ENCODE measurements at places on chromosomes 7 and 10.

- no peak for DNase-seq
These were observed 90.7 kb downstream of the COL13A1 start for GRCh38 chr10:69892406-69892805.

GRCh38 chr10:59242991-59243390, 66.5 kb downstream of the PHYHIPL start:
- no peak for DNase-seq

DNA sequence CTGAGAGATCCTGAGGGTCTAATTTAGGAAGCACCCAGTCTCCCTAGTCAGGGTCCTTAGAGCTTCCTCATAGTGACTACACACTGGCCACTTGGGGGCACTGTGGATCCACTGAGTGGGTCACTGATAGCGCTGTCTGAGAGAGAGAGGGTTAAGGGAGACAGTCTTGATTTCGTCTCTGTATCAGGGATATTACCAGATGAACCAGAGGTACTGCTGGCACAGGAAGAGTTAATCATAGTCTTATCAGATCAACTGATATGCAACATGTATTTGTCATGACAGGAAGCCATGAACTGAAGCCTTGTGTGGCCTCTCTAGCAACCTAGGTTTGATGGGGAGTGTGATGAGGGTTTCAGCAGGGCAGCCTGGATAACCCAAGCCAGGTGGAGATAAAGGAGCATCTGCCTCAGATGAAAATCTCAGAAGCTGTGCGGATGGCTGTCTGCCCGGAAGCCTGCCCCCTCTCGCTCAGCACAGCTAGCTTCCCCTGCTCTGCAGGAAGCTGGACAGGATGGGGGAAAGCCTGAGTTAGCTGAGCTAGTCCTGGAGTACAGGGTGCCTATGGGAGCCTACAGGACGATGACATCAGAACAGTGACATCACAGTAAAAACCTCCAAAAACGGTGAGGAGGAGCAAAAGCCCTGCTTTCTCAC, 214.0 kb upstream of the PRSS1 start:
- peak; percentile 70 for DNase-seq

DNA sequence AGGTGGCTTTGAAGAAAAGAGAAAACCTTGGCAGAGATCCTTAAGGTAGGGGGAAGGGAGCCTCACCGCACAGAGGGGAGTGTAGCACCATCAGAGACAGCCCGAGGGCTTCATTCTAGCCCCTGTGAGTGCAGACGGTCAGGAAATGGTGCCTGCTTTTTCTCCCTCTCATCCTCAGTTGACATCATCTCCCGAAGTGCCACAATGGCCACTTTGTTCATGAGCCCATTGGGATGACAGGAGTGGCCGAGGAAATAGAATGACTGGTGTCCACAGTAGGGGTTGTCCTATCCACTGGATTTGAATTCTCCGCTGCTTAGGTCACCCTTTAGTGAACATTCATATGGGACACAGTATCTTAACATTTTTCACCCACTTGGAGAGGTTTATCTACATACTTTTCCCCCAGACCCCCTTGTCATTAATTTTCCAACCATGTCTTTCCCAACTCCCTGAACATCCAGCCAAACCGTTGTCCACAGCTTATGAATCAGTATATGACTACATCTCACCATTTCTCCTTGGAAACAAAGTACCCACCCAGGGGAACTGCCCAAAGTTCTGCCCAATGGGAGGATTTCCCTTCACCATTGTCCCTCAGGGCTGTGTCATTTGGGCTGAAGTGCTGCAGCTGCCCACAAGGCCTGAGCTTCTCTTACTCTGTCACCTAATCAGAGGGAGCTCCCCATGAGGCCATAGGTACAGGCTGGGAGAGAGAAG, 108.8 kb downstream of the ADCY1 start:
- DNase-seq: no peak

GRCh38 chr10:11197878-11198277, 180.2 kb downstream of the CELF2 start:
- DNase-seq: no peak

GRCh38 chr10:132646443-132647097, 109.0 kb downstream of the INPP5A start:
- DNase-seq: no peak

GRCh38 chr7:112481121-112481736, 438 bp downstream of the LSMEM1 start:
- no peak for DNase-seq

DNA sequence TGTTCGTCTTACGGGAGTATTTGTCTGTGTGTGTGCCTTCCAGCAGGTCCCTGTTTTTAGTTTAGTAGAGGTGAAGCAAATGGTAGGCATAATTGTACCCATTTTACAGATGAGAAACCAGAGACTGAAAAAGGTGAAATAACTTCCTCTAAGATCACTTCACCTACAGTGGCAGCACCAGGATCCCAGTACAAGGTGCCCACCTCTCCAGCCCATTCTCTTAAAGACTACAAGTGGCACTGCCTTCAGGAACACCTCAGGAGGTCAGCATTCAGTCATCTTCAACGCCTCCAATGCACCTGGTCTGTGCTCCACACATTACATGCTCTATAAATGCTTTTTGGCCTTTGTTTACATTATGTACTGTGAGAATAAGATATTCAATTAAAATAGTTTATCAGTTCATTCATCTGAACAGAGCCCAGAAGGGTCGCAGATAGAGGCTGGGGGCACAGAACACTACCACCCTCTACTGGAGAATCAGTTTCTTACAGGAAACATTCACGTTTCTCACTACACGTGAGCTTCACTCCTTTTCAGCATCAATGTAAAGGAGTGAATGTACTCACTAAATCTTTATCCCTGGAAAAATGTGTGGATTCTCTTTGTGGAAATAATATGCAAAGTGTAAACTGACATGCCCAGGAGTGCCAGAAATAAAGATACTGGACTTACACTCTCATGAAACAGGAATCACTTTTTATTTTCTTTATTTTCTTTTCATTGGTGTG, 45.5 kb upstream of the ABLIM1 start:
- no peak for DNase-seq

DNA sequence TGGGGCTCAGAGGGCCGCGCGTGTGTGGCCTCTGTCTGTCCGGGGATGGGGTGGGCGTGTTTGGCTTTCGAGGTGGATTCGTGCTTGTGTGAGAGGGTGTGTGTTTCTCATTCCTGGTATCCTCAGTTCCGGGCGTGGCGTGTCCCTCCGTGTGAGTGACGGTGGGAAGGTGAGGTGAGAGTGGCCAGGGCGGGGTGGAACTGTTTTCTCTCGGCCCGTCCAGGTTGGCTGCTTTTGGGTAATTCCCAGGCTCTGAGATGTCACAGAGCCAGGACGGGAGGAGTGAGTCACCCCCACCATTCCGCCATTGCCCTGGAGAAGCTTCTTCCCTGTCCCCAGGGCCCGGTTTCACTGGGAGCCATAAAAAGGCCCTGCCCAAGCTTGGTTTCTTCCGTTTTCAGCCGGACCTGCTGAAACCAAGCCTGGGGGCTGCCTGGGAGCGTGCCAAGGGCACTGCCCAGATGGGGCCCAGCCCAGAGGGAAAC, 21.3 kb upstream of the CLDN4 start:
- DNase-seq: no peak

- no peak for DNase-seq
These were observed 114.6 kb upstream of the CNTNAP2 start for GRCh38 chr7:146002008-146002407.

GRCh38 chr10:28935061-28935460, 257.7 kb downstream of the BAMBI start:
- no peak for DNase-seq

All from stimulated activated CD4-positive, alpha-beta T cell treated with anti-CD3 and anti-CD28 coated beads, Interleukin-12 subunit alpha, Interleukin-12 subunit beta, amount 100 ng/mL, for 24 hours (primary cell).